Activated CD4-positive, CD25-positive, alpha-beta regulatory T cell treated with anti-CD3 and anti-CD28 coated beads, Interleukin-2, amount 50 U/mL, for 16 hours (primary cell): ENCODE measurements at places on chromosomes 6 and 20.

DNA sequence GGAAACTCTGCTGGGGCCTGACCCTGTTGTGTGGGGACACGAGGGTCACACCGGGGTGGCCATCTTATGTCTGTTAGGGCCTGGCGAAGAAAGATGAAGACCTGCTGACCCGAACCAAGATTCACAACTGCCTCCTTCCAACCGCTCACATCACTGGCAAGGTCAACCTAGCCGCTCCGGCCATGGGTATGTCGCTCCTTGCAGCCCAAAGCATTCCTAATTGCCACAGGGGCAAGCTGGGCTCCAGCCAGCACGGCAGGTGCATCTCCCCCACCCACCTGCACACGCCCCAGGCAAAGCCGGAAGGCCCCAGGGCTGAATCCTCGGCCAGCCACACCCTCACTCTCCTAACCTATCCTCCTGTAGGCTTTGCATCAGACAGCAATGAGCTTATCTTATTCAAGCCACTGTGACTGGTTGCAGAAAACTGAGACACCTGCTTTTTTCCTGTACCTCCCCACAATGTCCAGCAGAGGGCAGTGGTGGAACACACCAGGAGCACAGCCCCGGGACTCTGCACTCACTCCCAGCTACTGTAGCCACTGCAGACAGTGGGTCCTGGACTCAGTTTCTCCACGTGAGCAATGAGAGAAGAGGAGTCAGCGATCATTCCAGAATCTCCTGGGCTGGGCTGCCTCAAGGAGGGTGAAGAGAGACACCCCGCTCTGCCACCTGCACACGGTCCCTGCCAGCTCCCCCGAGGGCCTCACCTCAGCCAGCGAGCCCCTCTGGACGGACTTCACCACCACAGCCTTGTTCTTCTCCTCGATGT is 170.2 kb downstream of the PREX1 start:
- peak; percentile 38 for DNase-seq

DNA sequence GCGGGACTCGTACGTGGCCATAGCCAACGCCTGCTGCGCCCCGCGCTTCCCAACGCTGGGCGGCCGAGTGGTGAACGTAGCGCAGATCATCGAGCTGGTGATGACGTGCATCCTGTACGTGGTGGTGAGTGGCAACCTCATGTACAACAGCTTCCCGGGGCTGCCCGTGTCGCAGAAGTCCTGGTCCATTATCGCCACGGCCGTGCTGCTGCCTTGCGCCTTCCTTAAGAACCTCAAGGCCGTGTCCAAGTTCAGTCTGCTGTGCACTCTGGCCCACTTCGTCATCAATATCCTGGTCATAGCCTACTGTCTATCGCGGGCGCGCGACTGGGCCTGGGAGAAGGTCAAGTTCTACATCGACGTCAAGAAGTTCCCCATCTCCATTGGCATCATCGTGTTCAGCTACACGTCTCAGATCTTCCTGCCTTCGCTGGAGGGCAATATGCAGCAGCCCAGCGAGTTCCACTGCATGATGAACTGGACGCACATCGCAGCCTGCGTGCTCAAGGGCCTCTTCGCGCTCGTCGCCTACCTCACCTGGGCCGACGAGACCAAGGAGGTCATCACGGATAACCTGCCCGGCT is 3.4 kb downstream of the SLC32A1 start:
- no peak for DNase-seq

DNA sequence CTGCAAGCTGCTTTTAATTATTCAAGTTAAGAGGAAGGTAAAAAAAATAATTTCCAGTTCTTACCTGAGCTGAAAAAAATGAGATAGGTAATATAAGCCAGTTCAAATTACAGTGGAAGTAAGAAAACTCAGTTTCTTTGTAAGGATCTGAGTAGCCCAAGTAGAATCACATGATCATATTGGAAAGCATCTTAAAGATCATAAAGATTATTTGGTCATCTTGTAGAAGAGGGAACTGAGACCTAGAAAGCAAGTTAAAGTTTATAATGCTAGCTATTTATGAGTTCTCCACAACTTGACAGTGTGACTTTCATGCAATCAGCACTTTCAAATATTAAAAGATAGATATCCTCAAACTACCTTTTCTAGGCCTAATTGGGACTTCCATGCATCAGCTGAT is 80.5 kb downstream of the FARS2 start:
- no peak for DNase-seq

DNA sequence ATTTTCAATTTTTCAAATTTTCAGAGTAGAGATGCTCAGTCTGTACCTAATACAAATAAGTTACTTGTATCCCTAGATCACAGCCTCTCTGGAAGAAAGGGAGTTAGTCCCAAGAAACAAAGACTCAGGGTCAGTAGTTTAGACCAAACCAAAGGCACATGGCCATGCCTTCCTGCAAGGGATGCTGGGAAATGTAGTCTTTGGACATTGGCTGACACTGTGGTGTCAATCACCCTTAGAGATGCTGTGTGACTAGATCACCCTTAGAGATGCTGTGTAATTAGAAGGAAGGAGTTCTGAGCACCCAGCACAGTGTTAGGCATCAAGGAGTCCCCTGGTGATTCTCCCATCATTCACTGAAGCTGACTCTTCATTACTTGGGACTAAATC is 202.1 kb downstream of the NFATC2 start:
- no peak for DNase-seq
